HFFc6 (cell line): ENCODE measurements at places on chromosomes 7 and 10.
A peak's percentile ranks its signal among the peaks of the same experiment; 100 is the strongest.

- no peak for DNase-seq
Observed at GRCh38 chr10:69816521-69816920, 14.8 kb downstream of the COL13A1 start.

- DNase-seq: no peak
Observed at GRCh38 chr10:101241840-101242707, 12.8 kb upstream of the LBX1 start.

DNA sequence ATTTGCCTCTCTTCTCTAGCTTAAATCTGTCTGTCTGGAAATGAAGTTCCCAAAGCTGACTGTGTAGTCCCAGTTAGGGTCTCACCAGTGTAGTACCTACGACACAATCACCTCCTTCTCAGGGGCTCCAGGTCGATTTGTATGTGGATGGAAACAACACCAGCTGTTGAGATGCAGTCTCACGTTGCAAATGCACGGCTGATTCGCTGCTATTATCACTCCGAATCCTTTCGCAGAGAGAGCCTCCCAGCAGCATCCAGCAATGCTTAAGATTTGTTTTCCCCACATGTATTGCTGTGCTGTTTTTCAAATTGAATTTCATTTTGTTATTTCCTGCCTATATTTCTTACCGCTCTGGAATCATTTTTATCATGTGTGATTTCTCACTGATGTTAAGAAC, 16.3 kb downstream of the VSTM4 start:
- no peak for DNase-seq

DNA sequence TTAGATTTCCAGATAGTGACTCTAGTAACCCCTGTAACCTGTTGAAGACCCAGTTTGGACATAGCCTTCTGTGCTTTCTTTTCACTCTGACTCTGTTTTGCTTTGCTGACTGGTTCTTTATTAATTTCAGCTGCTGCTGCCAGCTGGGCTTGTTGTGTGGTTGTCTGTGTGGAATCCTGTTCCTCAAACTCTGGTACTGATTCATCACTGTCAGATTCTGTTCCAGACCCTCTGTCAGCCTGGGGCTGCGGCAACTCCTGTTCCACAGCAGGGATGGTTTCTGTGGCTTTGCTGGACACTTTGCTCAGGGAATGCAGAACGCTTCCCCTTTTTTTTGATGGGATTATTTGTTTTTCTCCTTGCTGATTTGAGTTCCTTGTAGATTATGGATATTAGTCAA, 104.9 kb downstream of the SEC23IP start:
- no peak for DNase-seq

DNA sequence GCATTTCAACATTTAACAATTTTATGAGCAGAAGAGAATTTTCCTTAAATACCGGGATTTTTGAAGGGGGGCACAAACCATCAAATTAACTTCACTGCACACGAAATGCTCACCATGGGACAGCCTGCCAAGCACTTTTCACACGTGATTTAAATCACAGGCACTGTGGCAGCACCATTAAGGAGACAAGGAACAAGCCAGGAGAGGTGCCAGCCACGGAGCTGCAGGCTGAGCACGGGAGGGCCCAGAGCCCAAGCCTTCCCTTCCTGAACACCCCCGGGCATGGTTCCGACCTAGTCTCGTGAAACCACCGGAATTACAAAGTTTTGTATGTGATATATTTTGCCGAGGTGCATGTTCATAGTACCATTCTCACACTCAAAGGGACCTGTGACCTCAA, 13.4 kb downstream of the PITRM1 start:
- no peak for DNase-seq

GRCh38 chr7:92297736-92298135, 52.0 kb downstream of the ANKIB1 start:
- DNase-seq: no peak

DNA sequence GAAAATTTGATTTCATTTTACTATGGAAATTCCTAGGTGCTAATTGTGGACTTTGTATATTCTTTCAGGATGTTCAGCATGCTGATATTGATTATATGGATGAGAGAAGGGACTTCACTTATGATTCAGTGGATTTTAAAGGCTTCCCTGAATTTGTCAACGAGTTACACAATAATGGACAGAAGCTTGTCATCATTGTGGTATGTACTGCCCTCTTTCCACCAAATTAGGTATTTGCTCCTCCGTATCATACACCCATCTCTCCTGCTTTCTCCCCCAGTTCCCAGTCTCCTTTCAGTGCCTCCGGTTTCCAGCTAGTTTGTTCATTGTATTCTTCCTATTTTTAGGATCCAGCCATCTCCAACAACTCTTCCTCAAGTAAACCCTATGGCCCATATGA, 34.6 kb downstream of the MGAM start:
- no peak for DNase-seq

- DNase-seq: peak; percentile 55
Observed at GRCh38 chr10:124041675-124042445, 51.5 kb downstream of the CHST15 start.

- DNase-seq: no peak
Observed at GRCh38 chr10:100009283-100009792, 409 bp downstream of the DNMBP start.

DNA sequence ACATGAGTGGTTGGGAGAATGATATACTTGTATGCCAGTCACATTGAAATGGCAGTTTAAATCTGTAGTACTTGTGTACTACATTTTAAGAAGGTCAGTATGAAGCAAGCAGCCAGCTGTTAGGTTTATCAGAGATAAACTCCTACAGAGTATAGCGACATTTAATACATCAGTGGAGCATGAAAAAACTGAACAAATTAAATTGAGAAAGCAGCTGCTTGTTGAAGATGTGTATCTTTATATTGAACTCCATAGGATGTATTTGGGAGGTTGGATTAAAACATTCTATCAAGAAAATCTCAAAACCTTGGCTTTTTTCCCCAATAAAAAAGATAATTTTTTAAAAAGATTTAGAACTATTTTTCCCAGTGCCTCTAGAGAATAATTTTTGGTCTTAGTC, 47.8 kb downstream of the PHF14 start:
- DNase-seq: no peak

DNA sequence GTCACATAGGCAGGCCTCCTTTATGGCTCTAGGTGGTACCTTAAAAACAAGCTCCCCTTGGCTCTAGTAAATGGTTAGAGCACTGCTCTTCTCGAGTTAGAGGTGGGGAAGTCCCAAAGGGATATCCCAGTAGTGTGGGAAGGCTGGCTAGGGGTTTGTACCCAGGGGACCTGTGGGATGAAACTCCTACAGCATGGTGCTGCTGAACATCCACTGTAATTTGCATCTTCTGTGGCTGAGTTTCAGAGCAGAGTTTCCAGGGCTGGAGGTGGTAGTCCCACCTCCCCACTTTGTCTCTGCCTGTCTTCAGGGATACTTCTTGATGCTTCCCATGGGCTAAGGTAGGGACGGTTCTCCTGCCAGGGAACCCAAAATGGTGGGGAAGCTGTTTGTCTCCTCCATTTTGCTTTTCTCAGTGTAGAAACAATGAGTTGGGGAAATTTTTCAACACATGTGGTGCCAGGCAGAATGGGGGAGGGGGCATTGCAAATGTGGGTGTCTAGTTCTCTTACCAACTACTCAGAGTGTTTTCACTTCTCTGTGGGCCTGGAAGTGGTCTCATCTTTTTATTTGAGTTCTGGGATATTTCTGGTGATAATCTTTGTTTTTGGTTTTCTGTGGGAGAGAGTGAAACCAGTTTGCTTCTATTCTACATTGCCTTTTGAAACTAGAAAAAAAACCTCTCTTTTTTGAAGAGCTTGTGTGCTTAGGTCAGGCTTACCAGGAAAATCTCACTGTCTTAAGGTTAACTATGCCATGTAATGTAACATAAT, 36.3 kb downstream of the SCART1 start:
- DNase-seq: no peak

DNA sequence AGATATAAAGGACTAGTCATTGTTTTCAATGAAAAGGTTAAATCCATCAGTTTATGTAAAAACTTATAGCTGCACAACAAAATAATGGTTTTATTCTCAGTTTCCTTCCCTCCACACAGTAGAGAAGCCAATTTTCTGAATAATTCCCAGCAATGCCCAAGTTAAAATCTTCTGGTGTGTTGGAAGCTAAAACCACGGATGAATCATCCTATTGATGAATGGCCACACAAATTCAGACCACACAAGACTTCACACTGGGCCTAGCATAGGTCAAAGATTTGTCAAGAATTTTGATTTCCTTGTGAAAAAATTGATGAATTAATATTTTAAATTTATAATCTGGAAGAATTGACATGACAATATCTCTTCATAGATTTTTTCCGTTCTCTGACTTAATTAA, 617.6 kb downstream of the INHBA start:
- peak; percentile 36 for DNase-seq

DNA sequence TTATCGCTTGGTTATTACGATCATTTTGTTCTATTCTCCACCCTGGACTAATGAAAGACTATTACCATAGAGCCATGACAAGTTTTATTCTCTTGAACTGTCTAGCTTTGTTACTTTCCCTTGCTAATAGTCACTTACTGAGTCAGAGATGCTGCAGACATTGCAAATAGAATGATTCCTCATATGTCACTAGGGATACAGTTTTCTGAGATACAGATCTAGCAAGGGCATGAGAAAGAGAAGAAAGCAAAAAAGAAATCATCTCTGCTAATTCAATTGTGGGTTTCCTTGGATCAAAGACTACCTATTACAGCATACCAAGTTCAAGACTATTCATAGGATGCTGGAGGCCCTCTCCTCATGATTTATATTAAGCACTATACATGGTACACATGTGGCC, 204.3 kb downstream of the MBL2 start:
- peak; percentile 78 for DNase-seq

GRCh38 chr7:1231214-1232102, 1.2 kb upstream of the UNCX start:
- no peak for DNase-seq

DNA sequence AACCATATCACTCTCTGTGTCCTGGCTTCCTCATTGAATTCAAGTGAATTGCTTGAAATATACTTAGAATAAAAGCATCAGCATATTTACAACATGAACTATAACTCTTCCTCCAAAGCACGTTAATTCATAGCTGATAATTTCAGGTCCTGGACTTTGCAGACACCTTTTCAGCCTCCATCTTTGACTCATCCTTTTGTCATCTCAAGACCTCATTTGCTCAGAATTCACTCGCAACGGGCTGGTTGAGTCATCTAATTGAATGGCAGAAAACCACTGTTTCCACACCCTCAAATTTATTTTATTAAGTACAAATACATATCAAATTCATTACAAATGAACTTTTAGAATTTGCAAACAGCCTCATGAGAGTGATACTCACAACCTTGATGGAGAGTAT, 545.7 kb downstream of the GATA3 start:
- DNase-seq: no peak

DNA sequence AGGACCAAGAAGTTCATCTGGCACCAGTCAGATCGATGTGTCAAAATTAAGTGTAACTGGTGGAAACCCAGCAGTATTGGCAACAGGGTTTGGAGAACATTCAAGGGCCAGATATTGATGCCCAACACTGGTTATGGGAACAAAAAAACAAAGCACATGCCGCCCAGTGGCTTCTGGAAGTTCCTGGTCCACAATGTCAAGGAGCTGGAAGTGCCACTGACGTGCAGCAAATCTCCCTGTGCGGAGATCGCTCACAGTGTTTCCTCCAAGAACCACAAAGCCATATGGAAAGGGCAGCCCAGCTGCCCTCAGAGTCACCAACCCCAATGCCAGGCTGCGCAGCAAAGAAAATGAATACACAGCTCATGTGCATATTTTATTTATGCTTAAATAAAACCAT, 10.1 kb upstream of the C7orf33 start:
- no peak for DNase-seq

DNA sequence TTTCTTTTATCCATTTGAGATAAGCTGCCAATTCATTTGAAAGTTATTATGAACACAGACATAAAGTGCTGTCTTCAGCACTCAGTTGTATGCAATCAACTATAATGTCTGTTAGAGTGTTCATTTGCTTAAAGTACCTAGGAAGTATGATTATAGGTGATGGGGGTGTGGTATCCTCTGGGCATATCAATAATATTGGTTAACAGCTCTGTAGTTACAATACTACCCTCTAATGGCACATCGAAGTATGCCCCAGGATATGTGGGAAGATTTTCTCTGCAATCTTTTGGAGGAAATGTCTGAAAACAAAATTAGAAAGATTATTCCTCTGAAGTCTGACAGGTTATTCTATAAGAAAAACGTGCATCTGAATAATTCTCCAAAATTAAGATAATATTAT, 429.7 kb downstream of the ARL4A start:
- DNase-seq: peak; percentile 22

DNA sequence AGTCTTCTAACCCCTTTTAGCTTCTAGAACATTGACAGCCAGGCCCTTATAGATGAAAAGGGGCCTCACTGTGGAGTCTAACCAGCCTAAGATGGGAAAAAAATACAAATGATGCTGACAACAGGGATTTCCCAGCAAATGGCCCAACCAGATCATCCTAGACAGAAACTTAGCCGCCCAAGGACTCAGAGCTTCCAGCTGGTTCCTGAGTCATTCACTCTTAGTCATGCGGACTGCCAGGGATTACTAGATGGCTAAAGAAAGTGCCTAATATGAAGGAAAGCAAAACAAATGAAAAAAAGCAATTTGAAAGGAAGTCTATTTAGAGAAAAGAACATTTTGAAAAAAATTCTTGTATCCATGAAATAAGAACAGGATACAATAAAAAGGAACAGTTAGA, 23.7 kb downstream of the TSPAN14 start:
- peak; percentile 86 for DNase-seq

DNA sequence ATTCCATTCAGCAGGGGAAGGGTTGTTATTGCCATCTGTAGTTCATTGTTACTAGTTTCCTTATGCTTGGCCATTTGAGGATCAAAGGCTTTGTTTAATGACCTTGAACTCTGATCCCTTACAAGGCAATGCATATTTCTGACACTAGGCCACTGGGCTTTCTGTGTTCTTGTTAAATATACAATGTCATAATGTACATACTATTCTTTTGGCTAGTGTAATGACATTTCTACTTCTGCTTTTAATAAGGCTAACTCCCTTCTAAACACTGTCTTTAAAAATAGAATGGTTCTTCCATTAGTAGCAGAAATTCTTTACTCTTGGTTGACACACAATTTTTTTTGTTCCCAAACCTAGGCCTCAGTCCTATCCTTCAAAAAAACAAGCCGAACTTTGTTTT, 86.6 kb downstream of the BBS9 start:
- no peak for DNase-seq

DNA sequence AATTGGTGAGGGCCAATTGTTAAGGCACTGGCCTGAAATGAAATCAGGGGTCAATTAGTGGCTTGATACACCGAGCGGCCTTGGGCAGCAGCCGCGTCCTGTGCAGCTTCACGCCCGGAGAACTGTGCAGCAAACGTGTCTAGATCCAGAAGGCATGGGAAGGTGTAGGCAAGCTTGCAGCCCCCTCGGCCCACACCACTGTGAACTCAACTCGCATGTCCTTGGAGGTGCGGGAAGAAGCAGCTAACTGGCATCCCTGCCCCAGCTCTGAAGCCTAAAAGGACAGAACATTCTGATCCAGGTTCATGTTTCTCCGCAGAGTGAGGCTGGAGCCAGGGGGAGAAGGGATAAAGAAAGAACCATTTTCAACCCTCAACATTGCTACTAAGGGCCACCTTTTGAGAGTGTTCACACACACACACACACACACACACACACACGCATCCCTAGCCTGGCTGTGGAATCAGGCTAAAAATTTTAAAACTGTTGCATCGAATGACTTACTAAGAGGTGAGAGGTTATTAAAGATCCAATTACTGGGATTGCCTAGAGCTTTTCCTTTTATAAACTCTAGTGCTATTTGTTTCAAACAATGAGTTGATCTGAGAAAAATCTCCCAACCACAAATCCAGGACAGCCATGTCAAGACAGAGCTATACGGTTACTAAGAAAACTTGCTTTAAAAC, 104.0 kb downstream of the PARP12 start:
- no peak for DNase-seq
